Suprapubic skin (tissue), 4 donors: ENCODE measurements at places on chromosomes 6 and 20.

- peak; percentile 80 for DNase-seq
These were observed 55.9 kb upstream of the RREB1 start for GRCh38 chr6:7051780-7052442.

GRCh38 chr6:48883116-48883515, 579.9 kb downstream of the MMUT start:
- DNase-seq = no peak

GRCh38 chr6:28078050-28078449, 2.3 kb upstream of the ZNF165 start:
- DNase-seq = no peak

- DNase-seq = no peak
These were observed 53.5 kb downstream of the TCP11 start for GRCh38 chr6:35087361-35088280.

DNA sequence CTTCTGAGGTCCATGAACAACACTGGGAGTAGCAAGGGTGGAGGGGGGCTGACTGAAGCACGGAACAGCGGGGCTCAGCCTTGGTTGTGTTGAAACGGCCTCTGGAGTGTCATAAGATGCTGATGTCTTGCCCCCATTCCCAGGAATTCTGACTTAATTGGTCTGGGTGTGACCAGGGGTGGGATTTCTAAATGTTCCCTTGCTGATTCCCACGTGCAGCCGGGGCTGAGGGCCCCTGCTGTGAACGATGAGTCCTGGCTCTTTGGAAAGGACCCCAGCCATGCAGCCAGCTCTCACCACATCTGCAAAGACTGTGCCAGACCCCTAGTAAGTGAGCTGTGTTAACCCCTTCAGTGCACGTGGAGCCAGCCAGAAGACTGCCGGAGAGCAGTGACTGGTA, 28.6 kb upstream of the FAM50B start:
- peak; percentile 85 for DNase-seq

GRCh38 chr6:139943391-139943790, 568.9 kb upstream of the CITED2 start:
- no peak for DNase-seq

GRCh38 chr6:159204605-159205004, 35.4 kb downstream of the FNDC1 start:
- no peak for DNase-seq

DNA sequence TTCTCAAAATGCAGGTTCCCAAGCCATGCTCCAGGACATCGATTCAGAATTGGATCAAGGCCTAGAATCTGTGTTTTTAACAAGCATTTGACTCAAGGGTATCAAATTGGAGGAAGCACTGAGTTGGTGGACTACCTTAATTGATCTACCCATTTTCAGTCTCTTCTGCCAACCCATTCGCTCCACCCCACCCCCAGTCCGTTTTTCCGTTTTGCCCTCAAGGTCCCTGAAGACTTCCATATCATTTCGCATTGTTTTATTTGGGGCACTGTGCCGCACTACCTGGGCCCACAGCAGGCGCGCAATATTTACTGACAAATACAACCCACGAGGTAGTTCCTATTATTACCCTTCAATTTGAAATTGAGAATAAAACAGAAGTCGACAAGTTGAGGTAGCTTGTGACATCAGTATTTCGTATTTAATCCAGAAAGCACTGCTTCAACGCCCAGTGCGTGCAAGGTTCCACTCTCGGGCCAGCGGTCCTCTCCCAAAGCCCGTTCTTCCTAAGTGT, 557 bp upstream of the DHX35 start:
- no peak for DNase-seq

DNA sequence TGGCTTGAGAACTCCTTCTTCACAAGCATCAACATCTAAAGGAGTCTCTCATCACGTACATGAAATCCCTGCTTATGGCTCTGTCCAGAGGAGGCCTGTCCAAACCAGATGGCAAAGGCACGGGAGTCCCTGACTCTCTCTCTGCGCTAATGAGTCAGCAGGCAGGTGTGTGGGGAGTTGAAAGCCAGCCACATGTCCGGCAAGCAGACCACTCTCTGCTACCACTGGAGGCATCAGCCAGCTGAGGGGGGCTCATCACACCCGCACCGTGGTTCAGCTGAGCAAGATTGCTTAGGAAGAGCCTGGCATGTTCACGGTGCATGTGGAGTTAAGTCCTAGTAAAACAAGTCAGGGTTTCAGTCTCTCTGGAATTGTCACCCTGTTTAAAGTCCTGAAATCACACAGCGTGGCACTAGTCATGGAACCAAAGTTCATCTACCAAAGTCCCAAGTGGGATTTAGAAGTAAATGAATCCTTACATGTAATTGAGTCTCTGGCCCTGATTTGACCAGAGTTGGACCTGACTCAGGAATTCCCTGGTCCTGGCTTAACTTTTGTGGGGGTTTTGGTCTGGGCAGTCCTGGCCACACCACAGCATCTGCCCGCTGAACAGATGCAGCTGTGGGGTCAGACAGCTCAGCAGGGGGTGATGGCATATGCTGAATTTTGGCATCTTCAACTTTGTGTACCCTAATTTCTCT, 155.2 kb upstream of the RIN2 start:
- DNase-seq = no peak

DNA sequence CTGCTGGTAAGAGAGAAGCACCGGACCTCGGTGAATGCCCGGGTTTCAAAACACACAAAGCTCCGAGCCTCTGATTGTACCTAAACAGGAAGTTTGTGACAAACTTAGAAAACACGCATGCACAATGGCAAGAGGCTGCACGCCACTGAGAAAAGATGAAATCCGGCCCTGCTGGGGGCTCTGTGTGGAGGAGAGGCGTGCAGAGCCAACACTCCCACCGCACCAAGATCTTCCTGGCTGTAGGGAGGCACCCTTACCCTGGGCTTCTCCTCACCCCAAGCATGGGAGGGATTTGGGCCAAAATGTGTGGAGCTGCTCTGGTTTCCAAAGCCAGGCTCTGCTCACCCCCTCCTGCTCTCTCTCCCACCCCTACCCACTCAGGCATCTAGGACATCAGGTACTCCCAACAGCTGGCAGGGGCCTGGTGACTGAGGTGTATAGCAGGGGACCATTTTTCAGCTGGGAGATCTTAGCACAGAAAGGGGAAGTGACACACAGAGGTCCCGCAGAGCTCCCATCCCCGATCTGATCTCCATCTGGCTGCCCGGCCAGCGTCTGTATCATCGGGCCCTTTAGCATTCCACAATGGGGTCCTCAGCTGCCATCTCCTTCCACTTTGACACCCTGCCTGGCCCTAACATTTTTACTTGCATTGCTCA, 84.2 kb downstream of the TRERF1 start:
- no peak for DNase-seq

DNA sequence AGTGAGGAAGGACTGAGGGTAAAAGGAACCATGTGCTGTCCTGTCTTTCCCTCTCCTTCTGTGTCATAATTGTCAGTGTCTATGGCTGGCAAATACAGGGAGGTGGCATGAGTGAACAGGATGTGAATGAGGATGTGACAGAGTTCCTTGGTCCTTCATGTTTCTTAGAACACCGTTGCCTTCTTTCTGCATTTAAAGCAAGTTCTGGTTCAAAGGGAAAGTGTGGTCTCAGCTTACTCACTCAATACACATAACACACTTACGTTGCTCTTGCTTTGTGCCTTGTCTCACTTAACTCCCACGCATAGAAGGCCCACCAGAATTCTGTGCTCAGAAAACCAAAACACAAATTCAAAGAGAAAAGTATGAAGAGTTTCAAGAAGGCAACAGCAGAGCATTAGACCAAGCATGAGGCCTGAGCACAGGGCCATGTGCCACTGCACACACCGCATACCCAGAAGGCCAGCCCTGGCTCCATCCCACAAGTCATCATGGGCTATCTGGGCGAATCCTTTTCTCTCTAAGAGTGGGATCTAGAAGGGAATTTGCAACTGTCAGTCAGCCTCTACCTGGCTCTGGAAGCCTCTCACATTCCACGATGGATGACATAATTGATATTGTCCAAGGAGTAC, 38.9 kb upstream of the SAYSD1 start:
- peak; percentile 28 for DNase-seq

DNA sequence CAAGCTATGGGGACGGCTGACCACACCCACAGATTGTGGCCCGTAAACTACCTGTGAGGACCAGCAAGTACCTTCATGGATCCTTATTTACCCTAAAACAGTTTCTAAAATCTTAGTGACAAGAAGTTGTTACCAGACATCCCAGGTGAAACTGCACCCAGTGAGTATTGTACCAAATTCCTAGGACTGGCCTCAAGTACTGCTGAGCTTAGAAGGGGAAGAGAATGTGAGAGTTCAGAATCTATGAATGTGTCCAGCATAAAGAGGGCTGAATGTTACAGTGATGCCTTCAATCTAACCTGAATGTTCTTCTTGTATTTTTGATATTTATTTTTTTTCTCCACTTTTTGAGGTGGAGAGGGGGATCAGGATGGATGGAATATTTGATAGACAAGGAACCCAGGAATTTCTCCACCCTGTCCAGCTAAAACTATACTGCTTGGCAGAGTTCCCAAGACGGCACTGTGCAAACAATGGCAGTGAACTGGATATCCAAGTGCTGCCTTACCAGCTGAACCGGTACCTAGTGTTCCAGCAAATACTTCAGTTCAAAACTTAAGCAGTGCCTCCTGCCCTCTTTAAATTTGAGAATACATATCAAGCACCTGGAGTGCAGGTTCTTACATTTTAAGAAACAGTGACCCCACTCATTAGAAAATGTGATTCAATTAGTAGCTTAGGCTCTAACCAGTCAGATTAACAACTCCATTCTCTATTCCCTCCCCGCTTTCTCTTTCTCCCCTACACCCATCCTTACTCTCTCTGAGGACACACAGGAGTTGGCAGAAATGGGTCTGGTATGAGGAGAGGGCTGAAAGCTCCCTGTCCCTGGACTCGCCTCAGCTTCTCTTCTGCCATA, 427.3 kb upstream of the FLRT3 start:
- DNase-seq = no peak

DNA sequence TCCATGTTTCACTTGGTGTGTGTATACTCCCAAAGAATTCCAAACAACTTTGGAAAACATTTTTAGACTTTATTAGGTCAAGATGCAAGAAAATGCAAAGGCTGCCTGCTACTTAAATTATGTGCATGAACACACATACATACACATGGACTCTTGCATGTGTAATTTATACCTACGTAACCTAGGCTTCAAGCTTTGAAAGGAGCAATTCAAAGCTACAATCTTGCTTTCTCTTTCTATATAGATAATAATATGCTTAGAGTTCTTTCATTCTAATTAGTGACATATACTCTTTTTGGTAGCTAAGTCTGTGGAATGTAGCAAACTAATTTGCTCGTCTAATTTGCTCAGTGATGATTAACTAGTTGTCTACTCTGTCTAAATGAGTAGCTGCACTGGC, 146.5 kb downstream of the EPHA7 start:
- DNase-seq = no peak

DNA sequence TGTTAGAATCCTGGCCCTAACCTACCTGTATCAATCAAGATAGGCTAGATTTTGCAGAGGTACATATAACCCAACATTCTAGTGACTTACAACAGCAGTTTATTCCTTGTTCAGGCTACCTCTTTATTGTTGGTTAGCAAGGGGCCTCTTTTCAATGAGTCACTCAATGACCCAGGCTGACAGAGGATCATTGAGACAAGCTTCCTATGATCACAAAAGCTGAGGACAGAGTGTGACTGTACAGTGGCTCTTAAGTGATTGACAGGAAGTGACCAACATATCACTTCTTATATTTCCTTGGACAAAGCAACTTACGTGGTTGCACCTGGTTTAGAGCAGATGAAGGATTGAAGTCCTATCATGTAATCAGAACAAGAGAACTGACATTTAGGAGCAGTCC, 740.9 kb downstream of the FRK start:
- no peak for DNase-seq

DNA sequence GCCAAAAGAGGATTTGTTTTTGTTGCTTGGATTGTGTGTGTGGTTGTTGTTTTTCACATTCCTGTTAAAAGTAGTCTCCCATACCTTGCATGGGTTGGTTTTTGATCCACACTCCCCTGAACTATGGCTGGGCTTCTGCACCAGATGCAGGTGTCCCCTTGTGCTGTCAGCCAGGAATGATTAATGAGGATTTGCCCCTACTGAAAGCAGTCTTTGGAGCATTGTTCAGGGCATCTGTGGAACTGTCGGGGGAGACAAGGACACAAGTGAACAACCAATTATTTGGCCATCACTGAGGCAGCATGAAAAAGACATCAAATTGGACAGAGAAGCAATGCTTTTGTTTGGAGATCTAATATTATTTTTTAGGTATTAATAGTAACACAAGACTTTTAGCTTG, 373.2 kb upstream of the MMS22L start:
- no peak for DNase-seq

DNA sequence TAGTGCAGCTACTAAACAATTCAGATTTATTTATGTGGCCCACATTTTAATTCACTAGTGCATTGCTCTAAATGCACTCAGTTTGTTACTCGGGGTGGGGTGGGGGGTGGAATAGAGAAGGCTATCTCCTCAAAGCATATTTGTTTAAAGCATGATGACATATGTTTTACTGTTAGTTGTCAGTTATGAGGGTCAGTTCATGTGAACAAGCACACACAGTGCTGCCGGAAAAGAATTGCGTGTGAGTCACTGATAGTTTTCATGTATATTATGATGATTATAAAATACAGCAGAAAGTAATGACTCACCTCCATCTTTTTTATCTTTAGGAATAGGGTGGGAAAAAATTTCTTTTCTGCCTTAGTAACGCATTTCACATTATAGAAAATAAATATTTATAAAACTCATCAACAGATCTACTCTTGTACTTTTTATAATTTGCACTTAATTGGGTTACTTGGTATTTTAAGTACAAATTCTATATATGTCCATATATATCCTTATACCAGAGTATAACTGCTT, 42.2 kb upstream of the STXBP5 start:
- DNase-seq = no peak

- DNase-seq = no peak
These were observed 17.7 kb downstream of the GPX6 start for GRCh38 chr6:28497893-28498292.

DNA sequence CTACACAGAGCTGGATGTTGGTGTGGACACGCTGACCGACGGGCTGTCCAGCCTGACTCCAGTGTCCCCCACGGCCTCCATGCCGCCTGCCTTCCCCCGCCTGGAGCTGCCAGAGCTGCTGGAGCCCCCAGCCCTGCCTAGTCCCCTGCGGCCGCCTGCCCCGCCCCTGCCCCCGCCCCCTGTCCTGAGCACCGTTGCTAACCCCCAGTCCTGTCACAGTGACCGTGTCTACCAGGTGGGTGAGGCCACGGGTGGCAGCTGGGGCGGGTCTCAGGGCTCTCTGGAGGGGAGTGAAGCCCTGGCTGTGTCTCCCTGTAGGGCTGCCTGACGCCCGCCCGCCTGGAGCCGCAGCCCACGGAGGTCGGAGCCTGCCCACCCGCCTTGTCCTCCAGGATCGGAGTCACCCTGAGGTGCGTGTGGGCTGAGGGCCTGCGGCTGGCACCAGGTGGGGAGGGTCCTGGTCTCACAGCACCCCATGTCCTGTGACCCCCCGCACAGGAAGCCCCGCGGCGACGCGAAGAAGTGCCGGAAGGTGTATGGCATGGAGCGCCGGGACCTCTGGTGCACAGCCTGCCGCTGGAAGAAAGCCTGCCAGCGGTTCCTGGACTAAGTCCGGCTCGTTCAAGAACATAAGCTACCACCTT, 2.9 kb downstream of the SLC2A4RG start:
- DNase-seq = peak; percentile 80

- no peak for DNase-seq
These were observed 25.5 kb upstream of the STX16 start for GRCh38 chr20:58625585-58625984.
